ENCODE measurements at places on chromosomes 1 and 21.

DNA sequence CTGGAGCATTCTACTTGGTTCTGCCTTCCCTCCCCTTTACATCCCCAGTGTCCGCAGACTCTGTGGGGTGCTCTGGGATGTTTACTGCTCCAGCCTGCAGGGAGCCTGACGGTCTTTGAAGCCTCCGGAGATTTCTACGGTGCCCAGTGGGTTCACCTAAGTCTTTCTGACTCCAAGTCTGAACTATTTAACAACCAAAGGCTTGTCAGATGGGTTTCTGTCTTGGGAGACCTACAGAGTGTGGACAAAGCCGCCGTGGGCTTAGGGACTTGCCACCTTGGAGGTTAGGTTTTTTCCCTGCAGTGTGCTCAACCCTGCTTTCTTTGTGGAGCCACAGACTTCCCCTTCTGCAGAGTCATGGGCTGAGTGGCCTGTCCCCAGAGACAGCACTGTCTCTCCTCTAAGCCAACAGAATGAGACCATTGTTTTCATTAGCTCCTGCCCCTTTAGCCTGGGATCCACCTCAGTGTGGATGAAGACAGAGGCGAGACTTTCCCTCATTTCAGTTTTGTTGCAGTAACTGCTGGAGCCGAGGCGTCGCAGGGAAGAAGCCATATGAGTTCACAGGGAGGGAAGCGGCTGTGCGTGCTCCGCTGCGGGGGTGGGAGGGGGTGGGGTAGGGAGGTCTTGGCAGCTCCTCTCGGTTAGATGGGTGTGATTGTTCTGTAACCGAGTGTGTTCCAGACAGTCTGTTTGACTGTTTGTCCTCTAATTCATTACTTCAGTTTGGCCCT is 120.7 kb downstream of the CNIH3 start:
- no peak for DNase-seq

GRCh38 chr1:10642403-10643080 is 153.9 kb downstream of the CASZ1 start:
- DNase-seq, result no peak

- no peak for DNase-seq
Measured at GRCh38 chr21:45725844-45726200, 82.3 kb downstream of the PCBP3 start.

GRCh38 chr21:40686526-40686925 is 160.4 kb downstream of the DSCAM start:
- no peak for DNase-seq

DNA sequence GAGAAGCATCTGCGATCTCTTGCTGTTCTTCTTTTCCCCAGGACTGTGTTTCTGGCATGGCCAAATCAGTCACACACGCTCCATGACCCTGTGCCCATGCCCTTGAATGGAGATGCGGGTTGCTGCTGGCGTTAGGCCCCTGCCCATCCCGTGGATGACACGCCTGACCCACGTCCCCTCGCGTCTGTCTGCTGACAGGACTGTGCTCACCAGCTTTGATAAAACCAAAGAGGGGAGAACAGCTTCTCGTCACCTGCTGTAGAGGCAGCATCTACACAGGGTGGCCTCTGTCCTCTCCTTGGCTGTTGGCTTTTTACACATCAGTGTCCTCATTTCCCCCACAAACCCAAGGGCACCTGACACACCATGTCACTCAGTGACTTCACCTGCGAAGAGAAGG is 6.9 kb downstream of the MT1HL1 start:
- DNase-seq, result no peak

GRCh38 chr1:52904927-52905698 is 16.4 kb downstream of the ECHDC2 start:
- DNase-seq, result no peak

- no peak for DNase-seq
Measured at GRCh38 chr1:82226186-82226505, 425.4 kb downstream of the ADGRL2 start.

- DNase-seq, result no peak
Measured at GRCh38 chr1:95407886-95408291, 173.9 kb downstream of the RWDD3 start.
